Activated CD4-positive, alpha-beta T cell treated with anti-CD3 and anti-CD28 coated beads, Interleukin-2, Interleukin-6, amounts not matched to agents 100 ng/mL and 50 ng/mL, durations not matched to agents 16 hours and 8 hours (primary cell): ENCODE measurements at places on chromosomes 1 and 21.

- DNase-seq: no peak
Observed at GRCh38 chr1:146051452-146051851, 29.9 kb upstream of the HJV start.

DNA sequence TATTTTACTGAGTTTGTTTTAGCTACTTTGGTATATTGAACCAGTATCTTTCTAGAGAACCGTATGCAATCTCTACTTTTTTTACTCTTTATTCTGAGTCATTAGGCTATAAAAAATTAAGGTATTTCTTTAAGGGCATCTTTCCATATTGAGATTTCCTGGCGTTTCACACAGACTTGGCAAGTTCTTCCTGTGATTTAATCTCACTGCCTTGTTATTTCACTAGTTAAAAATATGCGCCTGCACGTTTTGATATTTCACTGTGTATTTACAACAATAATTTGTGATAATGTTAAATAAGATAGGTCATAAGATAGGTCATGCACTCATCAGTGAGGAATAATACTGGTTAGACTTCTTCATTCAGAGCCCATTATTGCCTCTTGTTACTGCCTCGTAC is 16.2 kb upstream of the CR1L start:
- DNase-seq: no peak

DNA sequence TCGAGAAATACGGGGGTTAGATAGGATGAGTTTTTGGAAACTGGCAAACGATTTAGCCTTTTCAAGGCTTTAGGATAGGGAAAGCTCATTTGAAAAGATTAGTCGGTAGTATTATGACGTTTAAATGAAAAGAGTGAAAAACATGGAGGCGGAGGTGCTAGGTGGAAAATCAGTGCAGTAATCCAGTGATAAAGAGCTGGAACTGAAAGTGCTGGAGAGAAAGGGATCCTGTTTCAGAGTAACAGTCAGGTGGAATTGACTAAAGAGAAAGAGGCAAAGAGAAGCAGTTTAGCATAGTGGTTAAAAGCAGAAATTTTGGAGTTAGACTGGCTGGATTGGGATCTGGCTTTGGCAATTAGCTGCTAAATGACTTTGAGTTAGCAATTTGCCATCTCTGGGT is 945 bp downstream of the WDR3 start:
- DNase-seq: peak; percentile 4

- DNase-seq: no peak
Observed at GRCh38 chr1:201363467-201363866, 14.0 kb downstream of the TNNT2 start.

DNA sequence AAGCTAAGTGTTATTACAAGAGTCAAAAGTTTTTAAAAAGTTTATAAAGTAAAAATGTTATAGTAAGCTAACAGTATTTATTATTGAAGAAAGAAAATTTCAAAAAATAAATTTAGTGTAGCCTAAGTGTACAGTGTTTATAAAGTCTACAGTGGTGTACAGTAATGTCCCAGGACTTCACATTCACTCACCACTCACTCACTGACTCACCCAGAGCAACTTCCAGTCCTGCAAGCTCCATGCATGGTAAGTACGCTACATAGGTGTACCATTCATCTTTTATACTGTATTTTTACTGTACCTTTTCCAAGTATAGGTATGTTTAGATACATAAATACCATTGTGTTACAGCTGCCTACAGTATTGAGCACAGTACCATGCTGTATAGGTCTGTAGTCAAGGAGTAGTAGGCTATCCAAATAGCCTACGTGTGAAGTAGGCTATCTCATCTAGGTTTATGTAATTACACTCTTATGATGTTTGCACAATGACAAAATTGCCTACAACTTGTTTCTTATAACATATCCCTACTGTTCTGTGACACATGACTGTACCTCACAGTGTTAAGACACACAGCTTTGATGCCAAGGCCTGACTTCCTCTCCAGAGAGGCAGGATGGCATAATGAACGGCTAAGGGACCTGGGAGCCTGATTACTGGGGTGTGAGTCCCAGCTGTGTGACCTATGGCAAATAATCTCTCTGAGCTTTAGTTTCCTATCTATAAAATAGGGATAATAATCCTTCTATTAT is 12.7 kb downstream of the DHCR24 start:
- DNase-seq: no peak

DNA sequence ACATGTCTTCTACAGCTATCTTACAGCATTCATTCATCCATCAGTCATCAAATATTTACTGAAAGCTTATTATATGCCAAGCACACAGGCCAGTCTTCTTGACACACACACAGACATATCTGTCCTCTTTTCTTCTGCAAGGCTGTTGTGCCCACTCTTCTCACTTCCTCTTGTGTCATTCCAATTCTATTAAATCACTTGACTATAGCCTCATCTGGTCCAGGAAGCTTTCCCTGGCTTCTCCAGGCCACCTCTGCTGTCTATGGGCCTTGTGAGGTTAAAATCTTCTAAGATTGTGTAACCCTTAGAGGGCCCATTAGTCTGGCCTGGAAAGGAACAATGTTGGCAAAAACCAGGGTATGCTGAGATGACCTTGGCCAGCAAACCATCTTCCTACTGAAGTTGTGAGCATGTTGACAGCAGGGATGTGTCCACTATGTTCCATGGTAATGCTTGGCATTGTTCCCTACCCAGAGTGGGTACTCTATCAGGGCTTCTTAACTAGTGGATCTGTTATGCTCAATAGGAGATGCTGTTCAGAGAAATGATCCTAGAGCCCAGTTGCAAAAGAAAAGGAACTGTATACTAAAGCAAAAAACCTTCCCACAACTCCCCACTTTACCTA is 5.3 kb downstream of the TRAF3IP3 start:
- DNase-seq: no peak

- no peak for DNase-seq
Observed at GRCh38 chr1:64511044-64511443, 41.1 kb downstream of the CACHD1 start.

DNA sequence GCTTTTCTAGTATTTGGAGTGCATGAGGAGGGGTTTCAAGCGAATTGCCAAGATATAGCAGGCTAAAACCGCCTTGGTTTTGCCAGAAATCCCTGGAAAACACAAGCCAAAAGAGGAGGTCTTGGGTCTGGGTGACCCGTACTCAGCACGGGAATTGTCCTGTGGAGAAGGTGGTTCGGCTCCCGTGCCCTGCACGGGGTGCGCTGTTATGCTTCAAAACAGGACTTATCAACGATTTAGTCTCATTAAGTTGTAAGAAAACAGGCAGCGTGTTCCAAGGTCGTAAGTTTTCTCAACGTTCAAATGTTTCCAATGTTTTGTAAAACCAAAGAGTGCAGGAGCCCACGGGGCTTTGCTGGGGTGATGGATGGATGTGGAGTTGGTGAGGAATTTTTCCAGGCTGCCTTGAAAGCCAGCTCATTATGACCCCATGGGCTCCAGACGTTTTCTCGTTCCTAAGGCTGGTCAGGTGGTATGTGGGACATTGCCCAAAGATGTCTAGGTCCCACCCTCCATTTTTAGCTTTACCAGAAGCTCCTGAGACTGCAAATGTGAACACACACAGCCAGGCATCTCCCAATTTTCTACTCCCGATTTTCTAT is 75.4 kb upstream of the CLDN14 start:
- no peak for DNase-seq

- no peak for DNase-seq
Observed at GRCh38 chr1:168582688-168583336, 6.4 kb downstream of the XCL1 start.

GRCh38 chr1:101205457-101205856 is 31.4 kb upstream of the S1PR1 start:
- no peak for DNase-seq

DNA sequence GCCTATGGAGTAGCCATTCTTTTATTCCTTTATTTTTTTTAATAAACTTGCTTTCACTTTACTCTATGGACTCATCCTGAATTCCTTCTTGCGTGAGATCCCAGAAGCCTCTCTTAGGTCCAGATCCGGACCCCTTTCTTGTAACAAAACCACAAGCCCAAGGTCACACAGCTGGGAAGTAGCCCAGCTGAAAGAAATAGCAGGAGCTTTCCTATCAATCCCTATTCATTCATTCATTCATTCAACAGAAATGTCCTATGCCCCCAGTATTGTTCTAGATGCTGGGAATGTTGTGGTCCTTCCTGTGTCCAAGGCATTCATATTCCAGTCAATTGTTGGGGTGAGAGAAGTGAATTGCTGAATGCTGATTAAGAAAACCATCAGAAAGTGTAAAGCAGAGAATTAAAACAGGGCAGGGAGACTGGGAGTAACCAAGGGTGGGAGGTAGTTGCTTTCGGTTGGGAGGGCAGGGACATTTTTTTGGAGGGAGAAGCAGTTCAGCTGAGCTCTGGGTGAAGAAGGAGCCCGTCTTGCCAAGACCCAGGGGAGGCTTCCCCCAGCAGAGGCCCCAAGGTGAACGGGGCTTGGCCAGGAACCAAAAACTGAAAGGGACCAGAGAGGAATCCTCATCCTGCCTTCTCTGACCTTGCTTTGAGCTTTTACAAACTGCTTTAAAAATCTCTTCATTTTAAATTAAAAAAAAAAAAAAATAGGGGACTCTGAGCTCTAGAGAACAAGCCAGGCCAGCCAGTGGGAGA is 10.8 kb downstream of the PLA2G2D start:
- no peak for DNase-seq

- no peak for DNase-seq
Observed at GRCh38 chr1:178682886-178683285, 42.2 kb upstream of the RALGPS2 start.

DNA sequence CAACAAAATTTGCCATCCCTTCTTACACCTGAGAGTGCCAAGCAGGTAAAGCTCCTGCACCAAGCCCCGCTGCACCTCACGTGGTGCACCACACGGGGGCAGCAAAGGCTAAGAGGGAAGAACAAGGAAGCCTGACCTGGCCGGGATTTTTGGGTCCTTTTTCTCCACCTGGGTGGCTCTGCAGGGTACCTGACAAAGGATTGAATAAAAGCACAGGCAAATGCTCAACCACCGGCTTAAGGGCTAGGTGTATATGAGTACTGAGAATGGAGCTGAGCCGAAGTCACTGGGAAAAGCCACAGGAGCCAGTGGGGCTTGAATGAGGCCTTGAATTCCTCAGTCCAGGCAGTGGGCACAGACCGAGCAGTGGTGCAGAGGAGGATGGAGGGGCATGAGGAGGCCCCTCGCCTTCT is 36.4 kb downstream of the ZNF697 start:
- DNase-seq: peak; percentile 79

GRCh38 chr1:116375887-116376728 is 3.1 kb downstream of the ATP1A1 start:
- DNase-seq: peak; percentile 65

DNA sequence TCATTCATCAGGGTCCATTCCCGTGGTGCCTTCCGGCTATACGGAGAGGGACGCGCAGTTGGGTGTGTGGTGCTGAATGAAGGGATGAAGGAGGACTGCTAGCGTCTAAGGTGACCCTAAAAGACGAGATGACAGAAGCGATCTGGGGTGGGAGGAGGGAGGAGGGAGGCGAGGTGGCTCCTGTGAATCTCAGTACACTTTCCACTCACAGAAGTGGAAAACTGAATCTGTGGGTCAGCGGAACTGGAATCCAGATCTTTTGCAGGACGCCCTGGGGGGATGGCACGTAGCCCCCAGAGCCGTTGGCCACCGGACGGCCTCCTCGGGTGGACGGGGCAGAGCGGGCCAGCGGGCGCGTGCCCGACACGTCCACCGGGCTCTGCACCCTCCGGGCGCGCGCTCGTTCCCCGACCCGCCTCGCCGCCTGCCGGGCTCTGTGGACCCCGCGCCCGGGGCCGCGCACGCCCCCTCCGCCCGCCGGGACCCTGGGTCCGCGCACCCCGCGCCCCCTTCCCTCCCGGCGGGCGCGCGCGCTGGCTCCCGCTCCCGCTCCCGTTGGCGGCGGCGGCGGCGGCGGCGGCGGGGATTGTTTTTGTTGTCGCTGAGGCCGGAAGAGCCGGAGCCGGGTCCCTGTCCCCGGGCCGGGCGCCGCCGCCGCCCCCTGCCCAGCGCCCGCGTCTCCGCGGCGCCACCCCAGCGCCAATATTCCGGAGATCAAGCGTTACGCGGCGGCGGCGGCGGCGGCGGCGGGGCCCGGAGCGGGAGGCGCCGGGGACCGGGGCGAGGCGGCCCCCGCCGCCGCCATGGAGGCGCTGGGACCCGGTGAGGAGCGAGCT is at the start of gene AGO4:
Gene AGO4, plus strand, starts transcription at position 403 of the 836 bp plus-strand sequence. Its CDS starts 401 bp downstream, at position 804.
- DNase-seq: peak; percentile 39

DNA sequence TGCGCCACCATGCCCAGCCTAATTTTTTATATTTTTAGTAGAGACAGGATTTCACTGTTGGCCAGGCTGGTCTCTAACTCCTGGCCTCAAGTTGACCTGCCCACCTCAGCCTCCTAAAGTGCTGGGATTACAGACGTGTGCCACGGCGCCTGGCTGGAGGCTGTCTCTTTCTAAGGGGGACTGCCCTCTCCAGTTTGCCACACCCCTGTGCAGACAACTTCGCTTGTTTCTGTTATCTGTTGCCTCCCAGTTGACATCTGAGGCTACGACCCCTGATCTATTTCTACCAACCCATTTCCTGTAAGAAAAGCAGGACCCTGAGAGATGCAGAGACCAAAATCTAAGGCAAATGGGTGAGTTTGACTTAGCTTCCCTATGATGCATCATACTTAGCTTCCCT is 24.0 kb upstream of the VASH2 start:
- DNase-seq: no peak

DNA sequence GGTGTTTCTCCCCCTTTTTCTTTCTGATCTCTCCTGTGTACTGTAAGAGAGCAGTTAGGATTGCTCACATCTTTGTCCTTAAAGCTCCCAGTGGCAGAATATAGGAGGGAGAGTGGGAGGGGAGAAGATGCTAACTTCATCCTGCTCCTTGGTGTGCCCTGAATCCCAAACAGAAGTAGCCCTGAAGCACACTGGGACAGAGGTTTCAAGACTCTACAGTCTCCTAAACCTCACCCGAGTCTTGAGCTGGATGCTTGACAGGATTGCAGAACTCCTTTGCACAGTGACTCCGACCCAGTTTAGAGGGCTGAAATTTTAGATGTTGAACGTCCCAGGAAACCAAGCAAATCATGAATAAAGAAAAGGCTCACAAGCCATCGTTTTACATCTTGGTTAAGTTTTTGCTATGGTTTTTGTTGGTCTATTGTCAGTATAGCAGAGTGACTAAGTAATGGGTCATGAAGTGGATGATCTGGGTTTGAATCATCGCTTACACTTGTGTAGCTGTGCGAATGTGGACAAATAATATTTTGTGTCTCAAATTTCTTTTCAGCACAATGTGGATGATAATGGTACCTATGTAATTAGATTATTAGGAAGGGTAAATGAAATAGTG is 37.5 kb downstream of the XCL2 start:
- DNase-seq: no peak

DNA sequence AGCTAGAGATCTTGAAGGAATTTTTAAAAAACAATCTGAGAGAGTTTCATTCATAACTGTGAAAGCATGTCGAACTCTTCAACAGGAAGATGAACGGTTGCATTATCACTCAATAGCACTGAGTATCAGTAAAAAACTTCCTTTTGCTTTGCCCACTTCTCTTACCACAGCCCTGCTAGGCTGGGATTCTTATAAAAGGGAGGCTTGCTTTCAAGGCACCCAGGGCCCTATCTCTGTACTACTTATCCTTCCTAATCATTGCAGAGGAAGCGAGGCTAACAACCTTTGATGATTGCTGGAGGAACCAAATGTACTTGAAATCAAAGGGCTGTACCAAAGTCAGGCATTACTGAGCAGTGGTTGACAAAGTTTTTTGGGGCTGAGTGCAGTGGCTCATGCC is 71.2 kb downstream of the SNRPE start:
- peak; percentile 50 for DNase-seq
